ENCODE measurements at places on chromosomes 3 and 15.

GRCh38 chr3:44412365-44412764 lies 65.1 kb downstream of the ZNF445 start:
- no peak for DNase-seq

GRCh38 chr15:92168066-92168683 lies 225.5 kb upstream of the ST8SIA2 start:
- DNase-seq, result no peak

DNA sequence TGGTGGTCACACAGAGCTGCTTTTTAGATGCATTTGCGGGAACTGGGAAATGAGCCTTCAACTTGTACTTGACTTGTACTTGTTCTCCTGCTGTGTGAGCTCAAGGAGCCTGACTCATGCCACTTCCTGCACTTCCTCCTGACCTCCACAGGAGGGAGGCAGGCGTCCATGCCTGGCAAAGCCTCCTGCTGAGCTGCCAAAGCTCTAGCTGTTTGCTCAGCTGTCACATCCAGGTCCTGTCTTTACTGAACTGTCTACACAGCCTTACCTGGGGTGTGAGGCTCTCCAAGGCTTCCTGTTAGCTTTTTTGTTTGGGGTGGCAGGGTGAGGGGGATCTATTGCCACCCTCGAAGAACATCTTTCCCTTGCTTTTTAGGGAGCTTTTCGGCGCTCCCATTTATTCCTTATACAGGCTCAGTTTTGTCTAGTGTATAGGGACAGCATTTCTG lies 6.4 kb downstream of the THPO start:
- no peak for DNase-seq

GRCh38 chr15:86555098-86555497 lies 475.4 kb downstream of the AGBL1 start:
- DNase-seq, result no peak

- no peak for DNase-seq
Observed at GRCh38 chr3:117674321-117674720, 964.7 kb downstream of the TUSC7 start.

- DNase-seq, result no peak
Observed at GRCh38 chr3:156898296-156898880, 72.2 kb downstream of the LEKR1 start.

GRCh38 chr15:74294010-74294409 lies 57.9 kb downstream of the CCDC33 start:
- no peak for DNase-seq

DNA sequence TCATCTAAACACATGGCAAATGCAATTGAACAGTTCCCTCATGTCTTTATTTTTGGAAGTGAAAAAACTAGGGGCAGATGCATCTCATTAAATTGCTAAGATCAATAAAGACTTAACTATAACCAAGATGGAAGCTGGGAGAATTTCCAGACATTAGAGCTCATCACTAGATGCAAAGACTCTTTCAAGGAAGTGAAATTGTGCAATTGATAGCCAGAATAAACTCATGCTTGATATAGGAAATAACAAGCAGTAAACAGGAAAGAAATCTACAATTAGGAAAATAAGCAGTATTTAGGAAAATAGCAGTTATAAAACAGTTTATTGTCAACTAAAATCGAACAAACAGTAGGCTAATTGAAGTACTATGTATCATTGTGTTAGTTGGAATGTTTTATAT lies 8.8 kb upstream of the ANKUB1 start:
- no peak for DNase-seq

- DNase-seq, result no peak
Observed at GRCh38 chr3:146163584-146163983, 2.6 kb upstream of the PLOD2 start.

DNA sequence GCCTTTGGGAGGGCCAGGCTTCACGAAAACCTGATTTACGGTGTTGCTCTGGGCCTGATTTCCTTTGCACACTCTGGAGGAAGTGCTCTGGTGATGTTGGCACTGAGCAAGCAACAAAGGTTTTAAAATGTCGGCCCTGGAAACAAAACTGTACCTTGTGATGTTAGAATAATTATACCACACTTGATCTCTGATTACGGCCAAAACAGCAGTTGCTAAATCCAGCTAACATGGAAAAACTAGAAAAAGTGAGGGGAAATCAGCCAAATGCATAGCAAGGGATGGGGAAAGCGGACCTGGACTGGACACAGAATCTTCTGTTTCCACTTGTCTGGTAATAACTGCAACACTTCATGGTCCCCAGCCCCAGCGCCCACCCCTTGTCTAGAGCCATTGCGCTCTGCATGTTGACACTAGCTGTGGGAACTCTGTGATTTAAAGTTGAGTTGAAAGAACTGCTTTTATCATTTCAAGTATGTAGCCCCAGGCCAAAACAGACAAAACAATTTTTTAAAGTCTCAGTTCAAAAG lies 120.1 kb downstream of the VGLL4 start:
- no peak for DNase-seq

DNA sequence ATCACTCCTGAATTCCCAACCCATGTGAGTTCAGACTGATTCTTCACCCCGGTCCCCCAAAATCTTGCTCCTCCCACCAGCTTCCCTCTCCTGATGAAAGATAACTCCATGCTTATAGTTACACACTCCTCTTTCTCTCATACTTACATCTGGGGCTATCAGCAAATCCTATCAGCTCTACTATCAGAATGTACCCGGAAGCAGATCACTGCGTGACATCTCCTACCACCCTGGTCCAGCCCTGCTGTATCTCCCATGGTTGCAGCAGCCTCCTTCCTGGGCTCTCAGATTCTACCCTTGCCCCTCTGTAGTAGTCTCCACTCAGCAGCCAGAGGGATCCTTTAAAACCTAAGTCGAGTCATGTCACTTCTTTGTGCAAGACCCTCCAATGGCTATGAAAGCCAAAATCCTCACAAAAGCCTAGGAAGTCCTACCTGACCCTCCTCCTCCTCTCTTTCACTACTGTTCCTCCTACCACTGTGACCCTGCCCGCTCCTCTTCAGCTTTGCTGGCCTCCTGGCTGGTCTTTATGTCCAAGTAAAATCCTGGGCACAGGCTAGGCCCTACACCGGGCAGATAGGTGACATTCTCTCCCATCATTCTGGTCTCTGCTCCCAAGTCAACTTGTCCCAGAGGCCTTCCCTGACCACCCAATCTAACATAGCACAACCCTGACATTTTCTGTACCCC lies 16.2 kb downstream of the XIRP1 start:
- no peak for DNase-seq

- no peak for DNase-seq
Observed at GRCh38 chr3:110736332-110736731, 335.3 kb upstream of the NECTIN3 start.

- DNase-seq, result no peak
Observed at GRCh38 chr15:100778831-100779288, 100.8 kb upstream of the ALDH1A3 start.

DNA sequence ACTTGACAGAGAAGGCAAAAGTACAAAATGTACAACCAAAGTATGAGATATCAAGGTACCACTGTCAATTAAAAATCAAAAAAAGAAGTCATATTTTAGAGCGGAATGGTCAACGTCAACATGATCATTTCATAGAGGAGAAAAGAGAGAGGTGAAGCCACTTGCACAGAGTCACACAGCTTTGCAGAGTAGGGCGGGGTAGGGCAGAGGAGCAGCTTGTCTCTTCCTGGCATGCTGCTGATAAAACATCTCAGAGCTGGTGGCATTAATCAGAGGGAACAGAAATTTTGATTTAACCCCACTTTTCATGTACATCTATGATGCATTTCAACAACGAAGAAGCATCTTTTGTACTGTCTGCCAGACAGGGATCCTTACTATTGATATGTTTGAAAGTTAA lies 5.2 kb upstream of the IGF1R start:
- no peak for DNase-seq

- no peak for DNase-seq
Observed at GRCh38 chr15:50138391-50138790, 19.4 kb upstream of the ATP8B4 start.

DNA sequence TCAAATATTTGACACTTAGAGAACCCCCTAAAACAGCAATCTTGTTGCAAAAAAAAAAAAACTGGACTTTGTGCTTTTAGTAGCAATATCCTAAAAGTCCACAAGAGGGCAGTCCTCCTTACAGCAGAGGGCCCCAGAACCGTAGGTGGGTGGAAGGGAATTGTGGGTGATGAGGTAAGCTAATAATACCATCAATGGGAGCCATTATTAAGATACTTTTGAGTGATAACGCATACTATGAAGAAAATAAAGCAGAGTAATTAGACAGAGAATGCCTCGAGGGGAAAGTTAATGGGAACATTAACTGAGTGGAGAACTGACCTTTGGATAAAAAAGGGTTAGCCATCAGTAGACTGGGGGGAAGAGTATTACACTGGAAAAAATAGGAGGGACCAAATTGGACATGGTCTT lies 229.9 kb downstream of the THRB start:
- DNase-seq, result no peak

GRCh38 chr3:112489674-112490479 lies 9.4 kb downstream of the BTLA start:
- no peak for DNase-seq

DNA sequence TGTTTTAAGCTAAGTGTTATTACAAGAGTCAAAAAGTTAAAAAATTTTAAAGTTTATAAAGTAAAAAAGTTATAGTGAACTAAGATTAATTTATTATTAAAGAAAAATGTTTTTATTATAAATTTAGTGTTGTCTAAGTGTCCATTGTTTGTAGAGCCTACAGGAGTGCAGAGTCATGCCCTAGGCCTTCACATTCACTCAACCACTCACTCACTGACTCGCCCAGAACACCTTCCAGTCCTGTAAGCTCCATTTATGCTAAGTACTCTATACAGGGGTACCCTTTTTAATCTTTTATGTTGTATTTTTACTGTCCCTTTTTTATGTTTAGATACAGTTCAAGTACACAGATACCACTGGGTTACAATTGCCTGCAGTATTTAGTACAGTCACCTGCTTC lies 37.2 kb downstream of the EEFSEC start:
- DNase-seq, result no peak
